ENCODE measurements at places on chromosomes 2 and 18. TPM values are rescaled to one million over a fixed set of nuclear protein-coding genes. Genes with fewer than 3 reads are reported as not detected.
A peak's percentile ranks its signal among the peaks of the same experiment; 100 is the strongest.

- peaks cover 4% of the 10 kb centered on the region for H3K4me1 ChIP-seq
- no peak overlapping the region for H3K27ac ChIP-seq
- H3K36me3 ChIP-seq, result no peaks in the 10 kb centered on the region
- H3K4me3 ChIP-seq, result no peak overlapping the region
- H3K27me3 ChIP-seq, result peaks cover 12% of the 10 kb centered on the region
Observed at GRCh38 chr2:120552800-120553481, 182.7 kb upstream of the GLI2 start.

DNA sequence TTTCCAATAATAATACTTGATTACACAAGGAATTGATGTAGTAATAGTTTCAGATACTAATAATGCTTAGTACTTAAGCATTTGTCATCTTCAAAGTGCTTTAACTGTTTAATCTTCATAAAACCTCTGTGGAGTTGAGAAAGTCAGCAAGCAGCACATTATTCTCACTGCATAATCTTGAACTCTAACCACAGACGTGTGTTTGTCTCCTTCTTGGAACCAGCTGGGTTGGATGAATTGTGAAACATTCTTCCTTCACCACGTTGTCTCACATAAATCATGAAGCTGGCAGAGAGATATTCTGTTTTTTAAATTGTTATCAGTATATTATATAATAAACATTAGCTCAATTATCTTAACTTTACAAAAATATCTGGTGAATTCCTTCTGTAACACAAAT is 55.1 kb upstream of the LDAH start:
- H3K27me3 ChIP-seq, result peaks cover 8% of the 10 kb centered on the region
- no peaks in the 10 kb centered on the region for H3K4me1 ChIP-seq
- H3K4me3 ChIP-seq, result no peak overlapping the region
- H3K27ac ChIP-seq, result no peak overlapping the region
- H3K36me3 ChIP-seq, result no peaks in the 10 kb centered on the region

- no peaks in the 10 kb centered on the region for H3K4me1 ChIP-seq
- no peaks in the 10 kb centered on the region for H3K36me3 ChIP-seq
- peak; percentile 76 for DNase-seq
- no peak overlapping the region for H3K4me3 ChIP-seq
- no peak overlapping the region for H3K27ac ChIP-seq
Observed at GRCh38 chr2:88831792-88832248, 140.3 kb downstream of the RPIA start.

Gene DSC1
- total RNA-seq, result 0.23 TPM

DNA sequence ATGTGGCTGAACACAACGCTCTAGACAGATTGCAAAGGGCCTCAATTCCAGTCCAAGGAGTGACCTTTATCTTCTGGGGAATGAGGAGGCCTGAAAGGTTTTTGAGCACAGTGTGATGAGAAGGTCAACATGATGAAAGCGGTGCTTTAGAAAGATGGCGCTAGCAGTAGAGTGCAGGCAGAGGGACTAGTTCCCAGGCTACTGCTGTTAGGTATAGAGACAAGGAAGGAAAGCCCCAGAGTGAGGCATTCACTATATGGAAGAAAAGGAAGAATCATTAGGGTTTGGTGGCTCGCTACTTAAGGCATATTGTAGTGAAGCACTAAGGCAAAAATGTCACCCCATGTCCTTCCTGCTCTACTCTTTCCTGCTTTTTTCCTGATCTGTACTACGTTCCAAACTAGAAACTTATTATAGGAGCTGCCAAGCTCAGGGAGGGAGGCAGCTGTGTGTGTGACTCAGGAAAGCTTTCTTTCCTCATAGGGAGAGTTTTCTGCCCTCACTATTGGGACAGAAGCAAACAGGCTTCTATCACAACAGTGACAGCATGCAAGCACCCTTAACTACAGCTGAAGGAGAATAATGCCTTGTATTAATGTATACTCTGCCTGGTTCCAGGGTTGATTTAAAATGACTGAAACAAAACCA is 160.8 kb upstream of the CAVIN2 start:
- no peak overlapping the region for H3K27ac ChIP-seq
- H3K4me1 ChIP-seq, result no peaks in the 10 kb centered on the region
- peaks cover 5% of the 10 kb centered on the region for H3K27me3 ChIP-seq
- DNase-seq, result no peak

Gene SERPINB2
- not detected for total RNA-seq

- no peaks in the 10 kb centered on the region for H3K36me3 ChIP-seq
- no peak for DNase-seq
- H3K4me1 ChIP-seq, result no peaks in the 10 kb centered on the region
- no peak overlapping the region for H3K27ac ChIP-seq
- H3K4me3 ChIP-seq, result no peak overlapping the region
Observed at GRCh38 chr2:122856696-122857095, 1101.2 kb downstream of the TSN start.

Data from activated CD8-positive, alpha-beta T cell treated with anti-CD3 and anti-CD28 coated beads for 36 hours (primary cell).